NCI-H524 treated with DMSO at 0.1 percent for 48 hours (cell line): ENCODE measurements at places on chromosomes 3 and 15.
A peak's percentile ranks its signal among the peaks of the same experiment; 100 is the strongest.

GRCh38 chr3:8441969-8442559 is 59.6 kb upstream of the LMCD1 start:
- no peak for DNase-seq

DNA sequence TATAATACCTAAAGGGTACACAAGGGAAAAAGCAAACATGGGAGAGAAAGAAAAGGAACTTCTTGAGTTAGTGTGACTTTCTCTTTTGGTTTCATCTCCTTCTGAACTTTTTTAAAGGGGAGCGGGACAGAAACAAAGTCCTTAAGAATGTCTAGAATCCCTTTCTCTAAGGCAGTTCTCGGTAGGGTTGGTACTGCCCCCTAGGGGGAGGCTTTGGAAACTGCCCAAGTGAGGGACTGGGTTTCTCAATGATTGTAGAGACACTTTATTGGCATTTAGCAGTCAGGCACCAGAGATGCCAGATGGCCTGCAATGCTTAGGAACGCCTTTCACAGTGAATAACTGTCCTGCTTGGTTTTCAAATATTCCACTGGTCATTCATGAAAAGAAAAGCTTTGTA is 172.7 kb downstream of the WDR72 start:
- peak; percentile 33 for DNase-seq

- DNase-seq, result no peak
Measured at GRCh38 chr15:64731012-64731804, 44.2 kb downstream of the RBPMS2 start.

- no peak for DNase-seq
Measured at GRCh38 chr15:36894075-36894474, 206.3 kb downstream of the MEIS2 start.

DNA sequence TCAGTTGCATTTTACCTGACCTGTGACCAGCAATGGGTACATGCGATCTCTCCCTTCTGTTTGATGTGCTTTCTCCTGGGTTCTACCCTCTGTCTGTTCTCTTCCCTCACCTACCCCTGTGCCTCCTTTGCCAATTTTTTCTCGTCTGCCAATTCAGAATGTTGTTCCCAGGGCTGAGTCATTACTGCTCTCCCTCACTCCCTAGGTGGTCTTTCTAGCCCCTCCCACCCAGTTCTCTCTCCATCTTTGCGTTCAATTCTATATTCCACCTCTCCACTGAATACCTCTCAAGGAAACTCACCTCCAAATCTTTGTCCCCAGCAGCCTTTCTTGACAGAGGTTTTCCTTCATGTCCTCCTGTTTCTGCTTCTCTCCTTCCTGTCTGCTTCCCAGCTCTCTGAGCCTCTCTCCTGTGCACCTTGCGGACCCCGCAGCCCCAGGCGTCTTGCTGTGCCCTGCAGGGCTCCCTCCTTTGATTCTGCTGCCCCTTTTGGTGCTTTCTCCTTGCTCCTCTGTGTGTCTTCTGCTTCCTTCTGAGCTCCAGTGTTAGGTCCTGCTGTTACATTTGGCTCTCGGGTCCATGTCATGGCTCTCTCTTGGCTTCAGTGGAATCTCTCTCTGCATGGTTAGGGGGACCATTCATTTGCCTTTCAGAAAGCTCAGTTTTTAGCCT is 398.2 kb upstream of the TPM1 start:
- no peak for DNase-seq

GRCh38 chr3:150899141-150899540 is 6.1 kb downstream of the MINDY4B start:
- peak; percentile 89 for DNase-seq

- no peak for DNase-seq
Measured at GRCh38 chr15:92803852-92804609, 96.1 kb upstream of the CHD2 start.

DNA sequence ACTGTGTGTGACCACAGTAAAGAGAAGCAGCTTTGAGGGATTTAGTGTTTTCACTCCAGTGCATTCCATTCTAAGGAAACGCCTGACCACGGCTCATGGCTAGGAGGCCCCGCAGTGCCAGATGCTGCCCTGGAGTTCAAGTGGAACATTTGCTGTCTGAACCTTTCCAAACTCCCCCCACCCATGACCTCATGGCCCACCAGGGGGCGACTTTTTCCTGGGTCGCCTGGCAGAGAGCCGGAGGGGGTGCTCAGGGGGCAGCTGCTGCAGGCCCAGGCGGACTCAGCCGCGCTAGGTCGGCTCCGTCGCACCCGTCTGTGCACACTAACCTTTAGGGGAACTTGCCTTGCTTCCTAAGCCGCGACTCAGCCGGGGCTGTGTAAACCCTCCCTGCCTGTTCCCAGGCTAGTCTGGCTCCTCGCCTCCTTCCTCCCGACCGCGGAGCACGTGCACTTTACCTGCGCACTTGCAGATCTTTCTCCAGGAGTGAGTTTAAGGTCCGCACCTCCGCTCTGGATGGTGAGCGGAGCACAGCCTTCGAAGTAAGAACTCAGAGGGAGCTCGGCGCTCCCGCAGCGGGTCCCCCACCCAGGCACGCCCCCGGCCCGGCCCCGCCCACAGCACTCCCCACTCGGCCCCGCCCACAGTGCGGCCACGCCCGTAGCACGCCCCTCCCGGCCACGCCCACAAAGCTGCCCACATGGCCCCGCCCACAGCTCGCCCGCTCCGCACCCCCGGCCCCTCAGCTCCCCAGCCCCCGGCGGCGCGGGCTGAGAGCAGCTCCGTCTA is at the start of gene OCA2:
OCA2 (minus strand) TSS at position 550 of the 789 bp plus-strand sequence. CDS start 17,441 bp downstream, outside the sequence.
- DNase-seq, result peak; percentile 56

- DNase-seq, result no peak
Measured at GRCh38 chr3:177190756-177191681, 6.3 kb downstream of the TBL1XR1 start.

- DNase-seq, result no peak
Measured at GRCh38 chr15:99632521-99632920, 66.7 kb downstream of the MEF2A start.

DNA sequence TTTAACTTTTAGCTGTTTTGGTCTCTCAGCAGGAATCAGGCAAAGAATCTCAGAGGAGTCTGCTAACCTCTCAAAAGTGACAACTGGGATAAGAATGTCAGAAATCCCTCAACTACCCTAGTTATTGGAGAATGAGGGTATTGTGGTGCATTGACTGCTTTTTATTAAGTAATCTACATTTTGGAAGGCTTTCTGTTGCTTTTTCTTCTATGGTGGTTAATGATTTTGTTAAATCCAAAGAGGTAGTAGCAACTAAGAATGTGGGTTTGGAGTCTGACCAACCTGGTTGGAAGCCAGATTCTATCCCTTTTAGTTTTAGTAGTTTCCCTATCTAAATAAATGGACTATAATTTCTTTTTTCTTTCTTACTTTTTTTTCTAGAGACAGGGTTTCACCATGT is 94.7 kb upstream of the RNF7 start:
- no peak for DNase-seq

- no peak for DNase-seq
Measured at GRCh38 chr3:130242850-130243569, 102.5 kb upstream of the COL6A5 start.

- DNase-seq, result peak; percentile 71
Measured at GRCh38 chr15:92059036-92059970, 205.8 kb downstream of the SLCO3A1 start.

- DNase-seq, result peak; percentile 52
Measured at GRCh38 chr3:77038930-77039605, 831 bp upstream of the ROBO2 start.

DNA sequence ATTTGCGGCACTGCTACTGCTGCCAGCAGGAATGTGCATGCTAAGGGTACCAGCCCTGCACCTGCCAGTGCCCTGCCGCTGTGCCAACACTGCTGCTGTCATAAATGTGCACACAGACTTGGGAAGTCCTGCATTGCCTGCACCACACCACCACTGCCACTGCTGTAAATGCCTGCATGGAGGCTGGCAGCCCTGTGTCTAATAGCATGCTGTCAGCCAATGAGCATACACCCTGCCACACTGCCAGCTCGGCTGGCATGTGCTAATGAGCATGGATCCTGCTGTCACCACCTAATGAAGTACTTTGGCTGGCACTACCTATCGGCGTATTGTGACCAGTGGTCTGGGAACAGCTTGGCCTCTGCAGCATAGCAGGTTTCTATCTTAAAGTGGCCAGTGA is 981.8 kb upstream of the GBE1 start:
- no peak for DNase-seq

- DNase-seq, result peak; percentile 50
Measured at GRCh38 chr3:142285083-142285517, 59.7 kb upstream of the GK5 start.

DNA sequence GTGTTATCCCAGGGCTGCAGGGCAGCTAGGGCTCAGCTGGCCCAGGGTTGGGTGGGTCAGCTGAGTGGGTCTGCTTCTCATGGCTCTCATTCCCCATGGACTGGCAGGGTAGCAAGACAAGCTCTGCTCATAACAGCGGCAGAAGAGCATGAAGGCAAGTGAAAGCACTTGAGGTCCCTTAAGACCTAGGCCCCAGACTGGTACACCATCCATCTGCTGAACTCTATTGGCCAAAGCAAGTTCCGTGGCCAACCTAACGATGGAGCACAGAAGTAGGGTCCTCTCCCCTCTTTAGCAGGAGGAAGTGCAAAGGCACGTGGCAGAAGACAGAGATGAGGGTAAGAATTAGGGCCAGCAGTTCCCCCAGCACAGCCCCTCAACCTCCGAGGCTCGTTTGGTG is 174.3 kb upstream of the TOPAZ1 start:
- no peak for DNase-seq

DNA sequence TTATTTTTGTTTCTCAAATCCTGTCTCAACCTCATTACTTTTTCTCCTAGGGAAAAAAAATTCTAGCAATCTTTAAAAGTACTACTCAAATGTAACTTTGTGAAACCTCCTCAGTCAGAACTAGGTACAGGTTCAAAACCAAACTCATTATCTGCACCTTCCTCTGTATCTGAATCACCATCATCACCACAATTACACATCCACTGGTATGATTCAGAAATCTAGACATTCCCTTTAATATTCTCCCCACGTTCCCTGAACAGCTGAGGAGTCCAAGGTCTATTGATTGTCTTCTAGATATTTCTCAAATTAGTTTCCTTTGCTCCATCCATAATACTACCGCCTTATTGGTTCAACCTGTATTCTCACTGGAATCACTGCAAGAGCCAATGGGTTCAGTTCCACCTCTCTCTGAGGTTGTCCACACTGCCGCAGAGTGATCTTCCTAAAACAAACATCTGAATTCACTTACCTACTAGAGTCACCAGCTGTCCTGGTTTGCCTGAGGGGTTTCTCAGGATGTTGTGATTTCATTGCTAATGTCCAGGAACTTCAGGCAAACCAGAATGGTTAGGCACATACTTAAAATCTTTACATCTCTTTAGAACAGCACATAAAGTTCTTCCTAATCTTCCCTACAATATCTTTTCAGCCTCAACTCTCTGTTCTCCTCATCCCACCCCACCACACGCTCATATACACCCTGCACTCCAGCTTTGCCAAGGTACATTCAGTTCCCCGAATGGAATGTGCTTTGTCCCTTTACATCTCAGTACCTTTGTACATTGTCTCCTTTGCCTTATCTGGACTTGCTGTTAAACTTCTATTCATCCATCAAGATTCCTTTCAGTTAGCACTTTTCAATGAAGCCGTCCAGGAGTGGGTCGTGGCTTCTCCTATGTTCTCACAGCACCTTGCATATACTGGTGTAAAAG is 24.2 kb downstream of the ATP13A4 start:
- no peak for DNase-seq

- no peak for DNase-seq
Measured at GRCh38 chr15:101014921-101015841, 96.0 kb downstream of the LRRK1 start.

DNA sequence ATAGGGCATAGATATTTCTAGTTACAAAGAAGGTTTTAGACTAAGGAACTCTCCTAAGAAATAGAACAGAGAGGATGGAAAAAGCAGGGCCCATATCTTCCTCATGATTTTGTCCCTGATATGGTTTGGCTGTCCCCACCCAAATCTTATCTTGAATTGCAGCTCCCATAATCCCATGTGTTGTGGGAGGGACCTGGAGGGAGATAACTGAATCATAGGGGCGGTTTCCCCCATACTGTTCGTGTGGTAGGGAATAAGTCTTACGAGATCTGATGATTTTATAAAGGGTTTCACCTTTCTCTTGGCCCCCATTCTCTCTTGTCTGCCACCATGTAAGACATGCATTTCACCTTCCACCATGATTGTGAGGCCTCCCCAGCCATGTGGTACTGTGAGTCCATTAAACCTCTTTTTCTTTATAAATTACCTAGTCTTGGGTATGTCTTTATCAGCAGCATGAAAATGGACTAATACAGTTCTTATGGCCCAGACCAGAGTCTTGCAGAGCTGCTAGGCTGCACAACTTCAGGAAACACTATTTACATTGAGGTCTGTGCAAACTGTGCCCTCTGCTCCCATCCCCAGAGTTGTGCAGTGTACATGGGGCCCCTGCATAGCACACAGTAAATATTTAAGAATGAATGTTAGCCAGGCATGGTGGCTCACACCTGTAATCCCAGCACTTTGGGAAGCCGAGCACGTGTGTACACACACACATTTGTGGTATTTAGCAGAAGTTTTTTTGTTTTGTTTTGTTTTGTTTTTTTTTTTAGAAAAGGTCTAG is 20.3 kb upstream of the CA12 start:
- DNase-seq, result no peak
